ENCODE measurements at places on chromosomes 6 and 20.

- no peak for DNase-seq
Observed at GRCh38 chr6:38720295-38720694, 5.2 kb downstream of the DNAH8 start.

DNA sequence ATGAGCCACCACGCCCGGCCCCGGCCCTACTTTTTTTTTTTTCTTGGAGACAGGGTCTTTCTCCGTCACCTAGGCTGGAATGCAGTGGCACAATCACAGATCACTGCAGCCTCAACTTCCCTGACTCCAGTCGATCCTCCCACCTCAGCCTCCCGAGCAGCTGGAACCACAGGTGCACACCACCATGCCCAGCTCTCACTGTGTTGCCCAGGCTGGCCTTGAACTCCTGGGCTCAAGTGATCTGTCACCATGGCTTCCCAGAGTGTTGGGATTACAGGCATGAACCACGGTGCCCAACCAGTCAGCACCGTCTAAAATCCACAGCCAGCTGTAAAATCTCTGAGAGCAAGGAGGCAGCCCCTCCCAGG lies 17.4 kb downstream of the SLC17A9 start:
- DNase-seq = no peak

- DNase-seq = no peak
Observed at GRCh38 chr20:57457243-57458095, 66.3 kb downstream of the RBM38 start.

DNA sequence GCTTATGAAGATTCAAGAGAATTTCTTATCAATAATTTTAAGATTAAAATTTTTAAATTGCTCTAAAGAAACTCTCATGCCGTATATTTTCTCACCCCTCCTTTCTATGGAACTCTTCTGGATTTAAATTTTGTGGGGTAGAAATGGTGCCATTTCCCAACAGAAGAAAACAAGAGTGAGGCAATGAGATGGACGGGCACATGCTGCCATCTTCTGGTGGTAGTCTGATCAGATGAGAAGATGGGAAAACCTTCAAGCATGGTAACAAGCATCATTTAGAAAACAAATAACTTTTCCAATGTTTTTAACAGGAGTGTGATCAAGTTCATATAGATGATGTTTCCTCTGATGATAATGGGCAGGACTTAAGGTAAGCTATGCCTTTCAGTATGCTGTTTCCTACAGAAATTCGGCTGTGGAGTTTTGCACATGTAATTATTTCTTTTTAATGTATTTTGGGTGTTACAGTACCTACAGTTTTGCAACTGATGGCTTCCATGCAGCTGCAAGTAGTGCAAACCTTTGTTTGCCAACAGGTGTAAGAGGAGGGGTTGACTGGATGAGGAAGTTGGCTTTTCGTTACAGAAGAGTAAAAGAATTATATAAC lies 271.4 kb downstream of the EYA4 start:
- peak; percentile 3 for DNase-seq

DNA sequence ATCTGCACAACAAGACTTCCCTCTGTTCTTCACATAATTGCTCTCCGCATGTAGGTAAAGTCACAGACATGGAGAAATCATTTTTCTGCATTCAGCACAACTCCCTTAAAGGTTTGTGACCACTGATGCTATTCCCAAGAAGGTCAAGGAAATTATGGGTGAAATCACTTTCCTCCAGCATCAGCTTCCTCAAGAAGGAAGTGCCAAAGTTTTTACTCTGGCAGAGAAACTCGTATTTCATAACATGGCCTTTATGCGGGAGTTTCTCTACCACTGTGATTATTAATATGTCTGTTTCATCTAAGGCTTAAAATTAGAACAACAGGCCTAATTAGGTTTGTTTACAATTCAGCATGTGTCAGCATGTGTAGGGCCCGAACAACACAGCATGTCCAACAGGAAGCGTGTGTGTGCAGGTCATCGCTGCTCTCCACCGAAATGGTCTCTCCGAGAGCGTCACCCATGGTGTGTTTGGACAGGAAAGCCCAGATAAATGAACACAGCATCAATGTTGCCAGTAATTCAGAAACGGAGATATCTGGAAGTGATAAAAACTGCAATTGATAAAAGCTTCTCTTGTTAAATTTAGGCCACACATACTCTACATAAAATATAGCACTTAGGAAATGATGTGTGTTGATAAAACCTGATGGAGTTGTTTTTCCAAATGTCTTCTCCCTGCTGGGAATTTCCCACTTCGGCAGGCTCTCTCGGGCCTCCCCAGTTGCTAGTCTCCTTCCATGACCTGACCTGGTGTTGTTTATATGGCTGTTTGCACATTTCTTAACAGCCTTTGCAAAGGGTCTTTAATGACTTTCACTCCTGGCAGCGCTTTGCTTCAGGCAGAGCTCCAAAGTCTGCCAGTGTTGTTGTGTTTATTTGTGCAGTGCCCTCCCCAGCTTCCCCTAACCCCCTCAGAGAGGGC lies 265.1 kb upstream of the CEP162 start:
- no peak for DNase-seq

DNA sequence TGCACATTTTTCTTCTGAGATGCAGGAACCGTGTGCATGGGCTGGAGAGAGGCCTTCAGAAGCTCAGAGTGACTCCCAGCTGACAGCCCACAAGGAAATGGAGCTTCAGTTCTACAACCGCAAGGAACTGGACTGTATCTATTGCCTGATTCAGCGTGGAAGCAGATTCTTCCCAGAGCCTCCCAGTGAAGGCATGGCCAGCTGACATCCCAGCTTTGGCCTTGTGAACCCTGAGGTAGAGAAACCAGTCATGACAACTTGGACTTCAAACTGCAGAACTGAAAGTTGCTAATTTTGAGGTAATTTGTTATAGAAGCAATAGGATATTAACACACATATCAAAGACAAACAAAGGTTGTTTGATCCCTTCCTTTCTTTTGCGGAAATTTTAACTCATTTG lies 94.3 kb upstream of the NOX3 start:
- DNase-seq = no peak

GRCh38 chr6:27293436-27294098 lies 18.5 kb downstream of the POM121L2 start:
- no peak for DNase-seq

DNA sequence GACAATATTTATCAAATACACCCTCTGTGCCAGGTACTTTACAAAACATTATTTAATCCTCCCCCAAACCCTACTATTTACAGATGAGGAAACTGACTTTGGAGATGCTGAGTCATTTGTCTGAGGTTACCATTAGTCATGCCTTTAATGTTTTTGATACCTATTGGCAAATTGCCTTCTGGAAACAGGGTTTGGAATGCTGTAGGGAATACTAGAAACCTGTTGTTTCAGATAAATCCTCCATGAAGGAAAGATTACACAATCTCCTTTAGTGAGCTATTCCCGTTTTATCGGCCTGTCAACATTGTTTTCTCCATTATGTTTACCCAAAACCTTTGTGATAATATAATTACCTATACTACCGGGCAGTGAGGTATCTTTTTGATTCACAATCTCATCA lies 93.6 kb upstream of the ADGRF1 start:
- no peak for DNase-seq

GRCh38 chr6:11139051-11139960 lies 27.8 kb upstream of the ERVFRD-1 start:
- DNase-seq = no peak

DNA sequence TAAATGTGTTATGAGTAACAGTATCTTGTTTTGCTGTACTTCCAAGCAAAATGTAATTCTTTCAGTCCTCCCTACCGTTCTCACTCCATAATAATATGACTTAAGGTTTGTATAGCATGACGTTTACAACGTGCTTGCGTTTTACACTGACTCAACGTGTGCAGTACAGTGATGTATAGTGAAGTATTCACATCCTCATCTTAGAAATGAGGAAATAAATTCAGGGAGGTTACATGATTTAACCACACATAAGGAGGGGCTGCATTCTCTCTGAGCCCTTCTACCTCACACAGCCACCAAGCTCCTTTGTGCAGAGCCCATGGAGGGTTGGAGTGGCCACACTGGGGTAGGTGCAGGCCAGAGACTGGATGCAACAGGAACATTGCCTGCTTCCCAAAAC lies 164.5 kb downstream of the MTHFD1L start:
- DNase-seq = no peak

GRCh38 chr20:58235010-58235409 lies 6.6 kb upstream of the ANKRD60 start:
- DNase-seq = no peak

- DNase-seq = peak; percentile 31
Observed at GRCh38 chr6:149031859-149032598, 285.2 kb downstream of the UST start.

DNA sequence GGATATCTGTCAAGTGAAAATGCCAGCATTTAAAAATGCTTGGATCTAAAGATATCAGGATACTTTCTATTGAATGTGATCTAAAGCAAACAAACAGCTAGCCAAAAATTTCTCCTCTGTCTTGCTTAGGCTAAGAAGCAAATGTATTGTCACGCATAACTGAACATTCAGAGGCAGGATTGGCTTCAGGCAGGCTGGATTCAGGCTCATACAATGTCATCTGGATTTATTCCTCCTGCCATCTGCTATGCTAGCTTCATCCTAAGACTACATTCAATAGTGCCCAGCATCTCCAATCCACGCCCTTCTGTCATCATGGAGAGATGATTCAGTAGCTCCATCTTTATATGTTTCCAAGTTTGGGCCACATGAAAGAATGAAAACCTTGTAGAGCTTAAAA lies 27.1 kb downstream of the PFDN4 start:
- DNase-seq = no peak

DNA sequence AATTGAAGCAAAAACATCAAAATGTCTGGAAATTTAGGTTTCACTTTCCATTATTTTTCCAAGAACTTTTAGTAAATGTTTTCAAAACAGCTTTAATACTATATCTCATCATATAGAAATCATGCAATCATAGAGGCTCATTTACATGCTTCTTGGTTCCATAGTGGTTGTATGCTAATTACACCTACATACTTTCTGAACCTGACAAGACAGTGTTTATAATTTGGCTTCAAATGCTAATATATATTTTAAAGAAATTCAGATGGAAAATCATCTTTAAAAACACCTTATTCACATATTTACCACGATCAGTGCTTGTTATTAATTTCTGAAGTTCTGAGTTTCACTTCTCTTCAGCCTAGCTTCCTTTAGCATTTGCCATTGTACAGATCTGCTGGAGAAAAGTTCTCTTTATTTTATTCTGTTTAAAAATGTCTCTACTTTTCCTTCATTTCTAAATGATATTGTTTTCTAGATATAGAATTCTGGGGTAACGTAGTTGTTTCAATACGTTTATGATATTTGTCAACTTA lies 89.9 kb downstream of the PLCB1 start:
- no peak for DNase-seq

DNA sequence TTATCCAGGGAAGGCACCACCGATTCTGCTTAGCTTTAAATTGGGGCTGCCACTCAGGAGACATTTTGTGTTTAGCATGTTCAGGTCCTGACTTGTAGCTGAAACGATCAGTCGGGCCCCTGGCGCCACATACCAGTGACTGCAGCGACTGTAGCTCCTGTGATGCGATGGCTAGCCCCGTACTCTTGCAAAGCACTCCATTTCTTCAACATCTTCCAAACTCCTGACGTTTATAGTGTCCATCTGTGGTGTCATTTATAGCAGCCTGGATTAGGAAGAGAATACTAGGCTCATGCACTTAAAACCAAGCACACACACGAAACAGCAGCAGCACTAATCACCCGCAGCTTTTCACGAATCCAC lies 13.0 kb downstream of the POU3F2 start:
- DNase-seq = no peak

DNA sequence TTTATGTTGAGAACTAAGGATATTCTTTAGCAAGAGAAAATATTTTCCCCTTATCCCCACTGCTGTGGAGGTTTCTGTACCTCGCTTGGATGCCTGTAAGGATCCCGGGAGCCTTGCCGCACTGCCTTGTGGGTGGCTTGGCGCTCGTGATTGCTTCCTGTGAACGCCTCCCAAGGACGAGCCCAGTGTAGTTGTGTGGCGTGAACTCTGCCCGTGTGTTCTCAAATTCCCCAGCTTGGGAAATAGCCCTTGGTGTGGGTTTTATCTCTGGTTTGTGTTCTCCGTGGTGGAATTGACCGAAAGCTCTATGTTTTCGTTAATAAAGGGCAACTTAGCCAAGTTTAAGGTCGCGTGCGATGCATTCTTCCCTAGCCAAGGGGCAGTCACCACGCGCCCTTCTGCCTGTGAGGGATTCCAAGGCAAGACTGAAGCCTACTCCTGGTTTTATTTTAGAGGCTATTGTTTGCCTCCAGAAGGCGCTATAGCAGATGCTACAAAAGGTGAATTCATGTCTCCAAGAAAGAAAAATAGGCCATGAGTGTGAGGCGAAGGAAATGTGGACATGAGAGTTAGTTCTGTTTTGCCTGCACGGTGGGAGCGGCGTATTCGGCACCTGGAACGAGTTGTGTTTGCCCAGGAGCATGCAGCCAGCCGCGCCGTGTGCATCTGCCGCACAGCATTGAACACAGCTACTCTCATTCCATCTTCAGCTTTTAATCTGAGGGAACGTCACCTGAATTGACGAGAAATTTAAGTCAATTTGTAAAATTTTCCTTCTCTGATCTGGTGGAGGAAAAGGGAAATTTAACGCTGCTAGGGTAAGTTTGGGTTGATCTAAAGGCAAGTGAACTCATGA lies 40.3 kb upstream of the IRF4 start:
- DNase-seq = no peak

DNA sequence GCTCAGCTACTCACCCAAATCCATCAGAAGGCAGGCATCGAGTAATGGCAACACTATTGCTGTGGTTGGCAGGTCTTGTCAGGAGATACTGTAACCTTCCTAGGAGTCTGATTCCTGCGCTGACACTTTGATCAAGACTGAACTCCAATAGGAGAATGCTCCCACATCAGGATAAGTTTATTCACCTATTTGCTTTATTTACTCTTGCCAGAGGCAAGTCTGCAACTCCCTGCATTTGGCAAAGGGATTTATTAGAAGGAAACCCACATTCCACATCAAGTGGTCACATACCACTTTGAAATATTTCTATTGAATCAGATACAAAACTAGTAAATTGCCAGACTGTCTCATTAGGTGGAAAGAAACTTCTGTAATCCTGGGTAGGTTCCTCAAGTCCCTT lies 43.5 kb downstream of the ZFAND3 start:
- DNase-seq = no peak

DNA sequence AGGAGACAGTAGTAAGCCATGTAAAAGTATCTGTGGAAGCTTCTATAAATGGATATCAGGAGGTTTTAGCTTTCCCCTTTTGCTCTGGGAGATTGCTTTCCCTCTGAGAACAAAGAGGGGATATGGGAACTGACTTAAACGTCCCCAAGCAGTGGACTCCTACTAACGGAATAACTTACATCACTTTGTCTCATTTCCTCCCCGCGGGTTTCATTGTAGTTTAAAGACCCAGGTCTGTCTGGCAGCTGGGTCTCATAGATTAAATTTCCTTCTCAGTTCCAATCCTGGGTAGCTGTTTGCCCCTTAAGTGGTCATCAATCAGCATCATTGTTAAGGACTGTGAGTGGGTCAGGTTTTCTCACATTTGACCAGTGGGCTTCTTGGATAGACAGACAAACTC lies 68.7 kb downstream of the PLAGL1 start:
- DNase-seq = no peak

- DNase-seq = no peak
Observed at GRCh38 chr6:167091026-167091804, 31.7 kb upstream of the CCR6 start.

GRCh38 chr20:15375836-15376235 lies 1038.4 kb upstream of the FLRT3 start:
- DNase-seq = no peak

Data from stimulated activated CD4-positive, alpha-beta T cell treated with anti-CD3 and anti-CD28 coated beads, Interleukin-4, amount 100 ng/mL, for 1 hour (primary cell).